Naive thymus-derived CD8-positive, alpha-beta T cell (primary cell): ENCODE measurements at places on chromosomes 6 and 20.

GRCh38 chr6:20943040-20943627 is 408.9 kb downstream of the CDKAL1 start:
- no peak for DNase-seq

GRCh38 chr6:34536251-34536958 is 19.7 kb downstream of the SPDEF start:
- DNase-seq: no peak

DNA sequence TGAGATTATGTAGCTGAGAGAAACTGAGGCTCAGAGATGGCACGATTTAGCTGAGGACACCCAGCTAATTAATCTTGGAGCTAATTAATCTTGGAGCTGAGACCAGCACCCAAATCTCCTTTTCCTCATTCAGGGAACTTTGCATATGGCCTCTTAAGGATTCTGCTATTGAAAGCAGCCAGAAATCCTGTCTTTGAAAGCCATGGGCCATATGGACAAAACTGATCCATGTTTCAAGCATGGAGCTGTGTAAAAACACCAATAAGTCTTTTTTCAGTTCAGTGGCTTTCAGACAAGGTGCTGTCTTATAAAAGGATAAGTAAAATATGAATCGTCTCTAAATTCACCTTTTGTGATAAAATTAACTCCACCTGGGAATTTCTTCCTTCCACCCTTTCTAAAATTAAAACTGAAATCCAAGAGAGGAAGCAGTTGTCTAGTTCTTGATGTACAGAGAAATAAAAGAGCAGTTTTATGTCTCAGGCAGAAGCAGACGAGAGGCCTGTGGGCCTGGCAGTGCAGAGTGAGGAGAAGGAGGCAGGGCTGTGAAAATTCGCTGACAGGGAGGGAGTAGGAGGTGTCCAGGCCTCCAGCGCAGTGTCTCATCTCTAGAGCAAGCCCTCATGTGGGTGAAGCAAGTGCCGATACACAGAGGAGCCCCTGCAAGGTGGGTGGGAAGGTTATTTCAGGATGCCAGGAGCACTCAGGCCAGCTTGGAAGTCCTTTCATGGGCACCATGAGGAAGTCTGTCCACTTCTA is 266.9 kb downstream of the UST start:
- DNase-seq: no peak

GRCh38 chr6:152121910-152122309 is 314.4 kb downstream of the ESR1 start:
- DNase-seq: no peak

DNA sequence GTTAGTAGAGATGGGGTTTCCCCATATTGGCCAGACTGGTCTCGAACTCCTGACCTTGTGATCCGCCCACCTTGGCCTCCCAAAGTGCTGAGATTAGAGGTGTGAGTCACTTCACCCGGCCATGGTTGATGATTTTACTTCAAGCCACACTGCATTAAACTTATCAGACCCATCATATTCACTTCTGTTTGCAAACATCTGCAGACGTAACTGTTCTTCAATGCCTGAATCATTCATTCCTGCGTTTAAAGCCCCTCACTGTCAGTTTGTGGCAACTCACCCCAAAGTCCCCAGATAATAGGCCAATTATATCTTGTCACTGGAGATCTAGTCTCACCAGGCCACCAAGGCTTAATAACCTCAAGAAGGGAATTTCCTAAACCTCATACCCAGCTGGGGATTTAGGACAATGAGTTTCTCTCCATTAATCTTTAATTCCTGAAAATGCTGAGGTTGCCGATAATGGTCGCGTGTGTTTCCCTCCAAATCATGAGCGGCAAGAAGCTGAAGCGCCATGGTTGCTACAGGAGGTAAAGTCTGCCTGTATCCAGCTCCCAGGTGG is 229.6 kb downstream of the LY86 start:
- DNase-seq: no peak

- no peak for DNase-seq
These were observed 101.1 kb upstream of the EMILIN3 start for GRCh38 chr20:41467690-41468089.

DNA sequence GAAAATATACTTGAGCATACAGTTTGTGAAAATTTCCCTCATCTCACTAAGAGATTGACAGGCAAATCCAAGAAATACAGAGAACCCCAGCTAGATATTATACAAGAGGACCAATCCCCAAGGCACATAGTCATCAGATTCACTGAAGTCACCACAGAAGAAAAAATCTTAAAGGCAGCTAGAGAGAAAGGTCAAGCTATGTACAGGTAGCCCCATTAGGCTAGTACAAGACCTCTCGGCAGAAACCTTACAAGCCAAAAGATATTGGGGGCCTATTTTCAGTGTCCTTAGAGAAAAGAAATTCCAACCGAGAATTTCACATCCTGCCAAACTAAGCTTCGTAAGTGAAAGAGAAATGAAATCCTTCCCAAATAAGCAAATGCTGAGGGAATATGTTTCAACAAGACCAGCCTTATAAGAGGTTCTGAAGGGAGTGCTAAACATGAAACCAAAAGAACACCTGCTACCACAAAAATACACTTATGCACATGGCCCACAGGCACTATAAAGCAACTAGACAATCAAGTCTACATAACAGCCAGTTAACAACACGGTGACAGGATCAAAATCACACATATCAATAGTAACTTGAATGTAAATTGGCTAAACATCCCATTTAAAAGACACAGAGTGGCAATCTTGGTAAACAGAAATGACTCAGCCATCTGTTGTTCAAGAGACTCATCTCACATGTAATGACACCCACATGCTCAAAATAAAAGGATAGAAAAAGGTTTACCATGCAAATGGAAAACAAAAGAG is 96.3 kb downstream of the FHL5 start:
- DNase-seq: no peak

GRCh38 chr6:157592541-157592940 is 211.6 kb downstream of the ZDHHC14 start:
- DNase-seq: no peak

GRCh38 chr6:153125032-153125431 is 6.0 kb downstream of the RGS17 start:
- DNase-seq: no peak

DNA sequence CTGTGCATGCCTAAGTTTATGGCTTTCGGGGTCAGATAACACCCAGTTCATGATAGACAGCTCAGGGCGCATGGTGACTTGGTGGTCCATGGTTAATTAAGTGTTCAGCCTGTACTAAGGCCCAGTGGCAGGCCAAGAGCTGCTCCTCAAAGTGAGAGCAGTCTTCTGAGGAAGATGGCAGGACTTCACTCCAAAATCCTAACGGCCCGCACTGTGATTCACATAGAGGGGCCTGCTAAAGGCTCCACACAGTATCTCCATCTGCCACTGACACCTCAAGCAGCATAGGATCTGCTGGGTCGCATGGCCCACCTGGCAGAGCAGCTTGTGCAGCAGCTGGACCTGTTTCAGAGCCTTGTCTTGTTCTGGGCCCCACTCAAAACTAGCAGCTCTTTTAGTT is 10.6 kb upstream of the CST7 start:
- DNase-seq: no peak

GRCh38 chr20:48951646-48952045 is 30.1 kb downstream of the ARFGEF2 start:
- DNase-seq: no peak

GRCh38 chr6:154414021-154414813 is 57.6 kb upstream of the IPCEF1 start:
- DNase-seq: no peak

- no peak for DNase-seq
These were observed 63.8 kb upstream of the TINAG start for GRCh38 chr6:54244430-54244829.

- no peak for DNase-seq
These were observed 48.6 kb upstream of the RCAN2 start for GRCh38 chr6:46539866-46540265.

- no peak for DNase-seq
These were observed 344.7 kb downstream of the CDH4 start for GRCh38 chr20:61596687-61597330.

GRCh38 chr6:83514866-83515466 is 2.6 kb downstream of the PRSS35 start:
- DNase-seq: no peak

- no peak for DNase-seq
These were observed 9.6 kb downstream of the HRH3 start for GRCh38 chr20:62210496-62210855.

GRCh38 chr20:42212391-42212790 is 594.2 kb upstream of the CHD6 start:
- no peak for DNase-seq

- DNase-seq: peak; percentile 26
These were observed 12.3 kb downstream of the HMGN4 start for GRCh38 chr6:26550250-26550993.

GRCh38 chr6:167240034-167240541 is 51.0 kb upstream of the UNC93A start:
- no peak for DNase-seq

- DNase-seq: no peak
These were observed 325.6 kb downstream of the CENPW start for GRCh38 chr6:126665551-126665950.

- DNase-seq: no peak
These were observed 18.9 kb upstream of the ADGRF5 start for GRCh38 chr6:46940433-46941226.

DNA sequence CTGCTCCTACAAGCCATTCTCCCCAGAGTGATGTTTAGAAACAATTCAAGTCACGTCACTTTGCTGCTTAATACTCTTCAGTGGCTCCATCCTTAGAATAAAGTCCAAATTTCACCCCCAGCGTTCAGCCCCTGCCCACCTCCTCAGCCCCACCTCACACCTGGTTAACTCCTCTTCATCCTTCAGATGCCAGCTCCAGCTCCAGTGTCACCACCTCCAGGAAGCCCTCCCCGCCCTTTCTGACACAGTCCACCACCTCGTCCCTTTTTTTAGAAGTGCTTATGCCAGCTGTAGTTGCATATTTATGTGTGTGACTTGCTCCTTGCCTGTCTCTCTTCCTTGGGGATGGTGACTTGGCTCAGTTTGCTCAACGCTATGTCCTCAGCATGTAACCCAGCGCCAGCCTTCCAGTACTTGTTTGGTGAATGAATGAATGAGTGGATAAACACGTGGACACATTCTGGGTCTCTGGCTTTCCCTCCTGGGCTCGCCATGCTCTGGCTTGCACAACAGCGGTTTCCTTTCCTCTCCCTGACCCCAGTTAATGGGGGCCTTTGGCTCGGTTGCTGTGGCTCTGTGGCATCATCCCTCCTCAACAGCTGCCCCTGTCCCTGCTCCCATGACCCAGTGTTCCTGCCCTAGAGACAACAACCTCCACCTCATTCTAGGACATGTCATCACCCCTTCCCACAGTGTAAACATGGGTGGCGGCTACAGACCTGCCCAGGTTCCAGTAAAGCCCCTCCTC is 3.7 kb upstream of the IP6K3 start:
- DNase-seq: no peak

GRCh38 chr20:12916699-12917098 is 92.1 kb upstream of the SPTLC3 start:
- DNase-seq: no peak
